DMS53 (cell line): ENCODE measurements at places on chromosomes 6 and 20.

- peak; percentile 6 for DNase-seq
Observed at GRCh38 chr6:113719064-113719463, 138.1 kb upstream of the MARCKS start.

- DNase-seq = no peak
Observed at GRCh38 chr6:138383776-138384175, 6.1 kb downstream of the SMIM28 start.

- DNase-seq = no peak
Observed at GRCh38 chr6:137427656-137428290, 66.4 kb downstream of the OLIG3 start.

GRCh38 chr6:115634887-115635286 lies 425.8 kb downstream of the FRK start:
- DNase-seq = peak; percentile 36

- no peak for DNase-seq
Observed at GRCh38 chr20:46715292-46715756, 5.9 kb downstream of the SLC2A10 start.

DNA sequence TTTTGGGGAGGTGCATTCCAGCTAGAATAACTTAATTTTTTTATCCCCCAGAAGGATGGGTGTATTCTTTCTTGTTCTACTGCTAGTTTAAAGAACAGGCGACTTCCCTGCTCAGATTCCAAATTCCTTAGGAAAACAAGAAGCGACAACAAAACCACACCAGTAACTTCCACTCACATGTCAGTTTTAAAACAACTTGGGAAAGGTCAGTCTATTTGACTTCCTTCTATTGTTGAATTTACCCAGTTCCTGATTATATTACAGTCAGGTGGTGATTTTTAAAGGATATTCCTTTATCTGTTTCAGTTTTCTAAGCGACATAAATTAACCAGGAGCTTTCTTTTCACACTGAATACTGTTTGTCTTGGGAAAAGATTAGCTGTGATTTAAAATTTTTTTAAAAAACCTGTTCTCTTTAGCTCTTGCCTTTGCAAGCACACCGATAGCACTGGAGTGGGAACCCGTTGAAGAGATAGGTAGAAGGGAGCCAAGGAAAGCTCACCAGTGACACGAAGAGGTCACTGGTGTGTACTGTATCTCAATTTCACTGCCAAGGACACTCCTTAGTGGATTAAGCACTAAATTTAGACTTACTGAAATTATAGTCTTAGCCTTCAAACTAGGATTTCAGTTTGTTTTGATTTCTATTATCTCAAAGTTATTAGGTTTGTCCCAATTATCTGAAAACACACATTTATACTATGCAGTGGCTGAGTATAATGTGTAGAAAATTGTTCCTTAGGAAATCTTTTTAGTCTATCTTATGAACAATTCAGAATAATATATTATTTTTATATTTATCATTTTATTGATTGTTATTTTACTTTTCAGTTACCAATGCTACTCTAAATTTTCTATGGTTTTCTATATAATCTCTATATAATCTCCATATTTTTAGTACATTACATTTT lies 22.3 kb downstream of the MARCKS start:
- peak; percentile 89 for DNase-seq

- no peak for DNase-seq
Observed at GRCh38 chr6:54198134-54198533, 86.9 kb downstream of the MLIP start.

GRCh38 chr6:111980143-111980542 lies 73.8 kb upstream of the CCN6 start:
- DNase-seq = no peak

DNA sequence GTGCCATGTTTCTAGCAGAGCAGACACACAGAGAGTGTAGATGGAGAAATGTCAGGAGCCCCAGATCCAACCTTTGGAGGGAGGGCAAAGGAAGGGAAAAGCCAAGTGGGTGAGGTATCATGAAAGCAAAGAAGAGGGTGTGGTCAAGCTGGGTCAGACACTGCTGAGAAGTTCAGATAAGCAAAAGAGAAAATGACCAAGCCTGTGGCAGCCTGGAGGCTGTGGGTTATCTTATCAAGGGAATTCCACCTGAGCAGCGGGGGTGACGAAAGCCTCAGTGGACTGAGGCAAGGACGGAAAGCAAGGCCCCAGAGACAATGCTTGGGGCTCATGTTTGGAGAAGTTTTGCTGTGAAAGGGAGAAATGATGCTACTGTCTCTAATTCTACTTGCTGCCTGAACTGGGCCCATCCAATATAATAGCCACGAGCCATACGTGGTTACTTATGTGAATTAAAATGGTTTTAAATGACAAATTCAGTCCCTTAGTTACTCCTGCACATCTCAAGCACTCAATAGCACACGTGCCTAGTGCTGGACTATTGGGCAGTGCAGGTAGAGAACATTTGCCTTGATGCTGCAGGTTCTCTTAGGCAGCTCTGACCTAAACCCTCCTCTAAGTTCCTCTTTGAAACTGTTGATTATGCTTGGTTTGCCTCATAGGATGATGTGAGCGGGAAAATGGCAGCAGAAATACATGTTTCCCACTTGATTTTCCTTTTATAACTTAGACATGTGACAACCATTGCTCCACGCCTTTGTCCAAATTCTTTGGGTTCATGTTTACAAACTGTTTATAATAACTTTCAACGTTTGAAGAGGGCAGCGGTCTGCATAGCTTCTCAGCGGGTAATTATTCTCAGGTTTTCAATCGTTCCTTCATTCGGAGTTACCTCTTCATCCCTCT lies 63.7 kb downstream of the SLC22A23 start:
- no peak for DNase-seq

GRCh38 chr6:89339565-89339964 lies 13.0 kb downstream of the UBE2J1 start:
- no peak for DNase-seq

DNA sequence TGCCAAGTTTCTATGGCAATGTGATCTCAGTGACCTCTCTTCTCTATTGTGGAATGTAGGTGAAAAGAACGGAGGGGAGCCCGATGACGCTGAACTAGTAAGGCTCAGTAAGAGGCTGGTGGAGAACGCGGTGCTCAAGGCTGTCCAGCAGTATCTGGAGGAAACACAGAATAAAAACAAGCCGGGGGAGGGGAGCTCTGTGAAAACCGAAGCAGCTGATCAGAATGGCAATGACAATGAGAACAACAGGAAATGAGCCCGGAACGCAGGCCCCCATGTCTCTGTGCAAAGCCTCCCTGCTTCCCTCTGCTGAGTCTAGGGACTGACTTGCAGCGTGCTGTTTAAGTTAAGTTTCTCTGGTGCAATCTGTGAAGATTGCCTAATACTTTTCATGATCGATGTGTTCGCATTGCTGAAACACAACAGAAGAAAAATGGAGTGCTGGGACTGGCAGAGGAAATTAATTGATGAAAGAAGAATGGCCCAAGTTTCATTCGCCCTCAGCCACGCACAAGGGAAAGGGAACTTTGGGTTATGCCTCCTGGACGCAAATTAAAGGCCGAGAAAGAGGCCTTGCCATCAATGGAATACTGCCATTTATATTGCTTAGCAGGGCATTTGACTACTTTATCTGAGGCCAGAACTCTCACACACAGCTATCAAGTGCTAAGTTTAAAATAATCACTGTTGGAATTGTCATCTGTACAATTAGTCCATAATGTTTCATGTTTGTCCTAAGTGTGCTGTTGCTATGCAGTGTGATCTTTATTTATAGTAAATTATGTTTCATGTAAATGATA lies 146.4 kb downstream of the AKAP7 start:
- no peak for DNase-seq

GRCh38 chr20:61904456-61904855 lies 161.2 kb downstream of the TAF4 start:
- DNase-seq = no peak

DNA sequence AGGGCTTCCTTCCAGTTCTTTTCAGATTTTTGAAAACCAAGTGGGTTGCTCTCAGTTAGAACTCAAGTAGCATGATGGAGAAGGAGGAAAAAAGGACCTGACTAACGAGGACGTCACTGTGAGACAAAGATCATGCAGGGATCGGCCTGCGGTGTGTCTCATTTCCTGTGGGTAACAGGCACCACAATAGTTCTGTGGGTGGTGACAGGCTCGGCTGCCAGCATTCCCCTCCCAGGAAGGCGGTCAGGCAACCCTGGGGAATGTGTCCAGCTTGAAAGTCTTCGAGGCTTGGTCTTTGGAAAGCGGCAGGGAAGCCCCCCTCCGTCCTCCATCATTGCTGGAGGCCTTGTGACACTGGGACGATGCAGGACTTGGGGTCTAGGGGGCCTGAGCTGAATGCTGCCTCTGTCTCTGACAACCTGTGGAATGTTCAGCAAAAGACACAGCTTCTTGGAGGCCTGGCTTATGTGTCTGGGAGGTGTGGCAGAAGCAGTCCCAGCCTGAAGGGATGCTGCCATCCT lies 121.0 kb downstream of the BCAS1 start:
- DNase-seq = no peak

- DNase-seq = peak; percentile 21
Observed at GRCh38 chr6:70586114-70586513, 19.4 kb downstream of the SDHAF4 start.

GRCh38 chr6:107491138-107491609 lies 1.3 kb downstream of the SOBP start:
- peak; percentile 56 for DNase-seq

- no peak for DNase-seq
Observed at GRCh38 chr6:45044086-45044485, 284.0 kb upstream of the RUNX2 start.

GRCh38 chr6:13302291-13302690 lies 26.0 kb downstream of the TBC1D7 start:
- no peak for DNase-seq

DNA sequence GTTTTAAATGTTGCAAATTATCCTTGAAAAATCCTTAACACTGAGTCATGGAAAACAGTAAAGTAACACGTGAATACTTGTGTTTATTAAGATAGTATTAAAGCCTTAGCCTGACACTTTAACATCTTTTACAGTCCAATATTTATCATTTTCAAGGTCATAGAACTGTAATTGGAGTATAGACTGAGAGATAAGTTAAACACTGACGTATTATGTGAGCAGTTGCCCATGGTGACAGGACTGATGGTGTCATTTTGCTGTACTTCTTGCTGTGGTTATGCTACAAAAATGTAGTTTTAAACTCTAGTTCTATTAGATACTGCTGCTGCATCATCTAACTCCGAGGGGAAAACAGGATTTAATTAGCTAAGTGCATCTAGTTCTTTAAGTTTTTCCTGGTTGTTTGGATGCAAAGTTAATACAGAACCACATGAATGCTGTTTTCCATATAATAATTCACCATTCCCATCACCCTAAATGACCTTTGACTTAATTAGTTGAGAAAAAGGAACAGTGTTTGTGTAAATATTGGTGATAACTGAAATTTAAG lies 37.8 kb downstream of the SLC2A12 start:
- DNase-seq = no peak

DNA sequence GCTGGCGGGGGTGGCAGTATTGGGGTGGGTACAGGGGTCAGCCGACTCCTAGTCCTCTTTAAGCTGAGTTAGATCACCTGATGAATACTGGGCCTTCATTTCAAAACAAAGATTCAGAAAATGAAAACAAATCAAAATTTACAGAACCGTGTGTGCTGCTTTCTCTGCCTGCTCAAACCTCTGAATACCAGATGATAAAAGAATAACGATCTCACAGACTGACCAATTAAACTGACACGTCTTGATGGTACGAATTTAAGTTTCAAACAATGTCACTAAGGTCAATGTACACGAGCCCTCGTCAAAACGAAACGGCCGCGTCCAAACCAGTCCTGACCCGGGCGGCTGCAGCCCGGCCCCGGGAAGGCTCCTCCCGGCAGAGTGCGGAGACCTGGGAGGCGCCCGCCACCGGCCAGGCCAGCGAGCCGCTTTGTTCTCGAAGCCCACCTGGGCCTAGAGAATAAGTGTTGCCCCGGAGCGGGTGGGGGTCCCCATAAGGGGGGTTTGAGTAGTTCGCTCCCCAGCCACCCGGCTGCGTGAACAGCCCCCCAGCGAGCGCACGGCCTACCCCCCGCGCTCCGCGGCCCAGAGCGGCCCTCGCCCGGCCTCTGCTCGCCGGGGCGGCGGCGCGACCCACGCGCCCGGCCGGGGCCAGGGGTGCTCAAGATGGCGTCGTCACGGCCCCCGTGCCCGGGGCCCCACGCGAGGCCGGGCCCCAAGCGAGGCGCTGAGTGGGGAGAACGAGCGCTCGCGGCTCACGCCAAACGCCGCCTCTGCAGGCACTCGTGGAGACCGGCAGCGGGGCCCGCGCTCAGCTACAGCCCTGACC lies 728 bp downstream of the PSMA7 start:
- peak; percentile 55 for DNase-seq
